CD4-positive, alpha-beta T cell treated with Interleukin-10 for 1 hour (primary cell): ENCODE measurements at places on chromosomes 7 and 10.
A peak's percentile ranks its signal among the peaks of the same experiment; 100 is the strongest.

DNA sequence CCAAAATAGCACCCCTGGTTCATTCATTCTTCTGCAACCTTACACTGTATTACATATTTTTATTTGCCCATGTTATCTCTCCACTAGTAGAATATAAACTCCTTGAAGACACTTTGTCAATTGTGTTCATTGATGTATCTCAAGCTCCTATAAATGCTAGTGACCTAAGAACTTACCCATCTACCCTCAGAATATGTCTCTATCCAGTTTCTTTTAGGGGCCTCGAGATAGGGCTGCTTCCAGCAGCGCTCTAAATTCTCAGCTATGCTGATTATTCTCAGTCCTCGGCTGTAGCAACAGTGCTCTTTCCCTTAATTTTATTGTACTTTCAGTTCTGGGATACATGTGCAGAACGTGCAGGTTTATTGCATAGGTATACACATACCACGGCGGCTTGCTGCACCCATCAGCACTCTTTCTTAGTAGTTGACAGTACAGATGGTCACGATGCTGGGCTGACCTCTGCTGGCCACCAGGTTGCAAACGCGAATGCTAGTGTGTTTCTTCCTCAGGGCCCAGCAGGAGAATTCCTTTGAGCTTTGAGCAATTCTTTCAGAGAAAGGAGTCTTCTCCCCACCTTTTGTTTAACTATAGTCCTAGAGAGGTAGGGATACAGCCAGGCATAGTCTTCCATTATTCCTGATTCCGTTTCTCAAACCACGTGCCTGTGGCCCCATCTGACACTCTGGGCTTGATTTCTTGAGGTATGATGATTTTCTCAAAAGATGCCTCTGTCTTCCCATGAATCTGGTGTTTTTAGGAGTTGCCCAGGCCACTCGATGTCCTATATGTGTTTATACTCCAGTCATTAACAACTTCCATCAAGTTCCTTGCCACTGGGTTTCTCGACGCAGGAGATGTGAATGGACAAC is 49.1 kb upstream of the CDC14C start:
- DNase-seq = no peak

DNA sequence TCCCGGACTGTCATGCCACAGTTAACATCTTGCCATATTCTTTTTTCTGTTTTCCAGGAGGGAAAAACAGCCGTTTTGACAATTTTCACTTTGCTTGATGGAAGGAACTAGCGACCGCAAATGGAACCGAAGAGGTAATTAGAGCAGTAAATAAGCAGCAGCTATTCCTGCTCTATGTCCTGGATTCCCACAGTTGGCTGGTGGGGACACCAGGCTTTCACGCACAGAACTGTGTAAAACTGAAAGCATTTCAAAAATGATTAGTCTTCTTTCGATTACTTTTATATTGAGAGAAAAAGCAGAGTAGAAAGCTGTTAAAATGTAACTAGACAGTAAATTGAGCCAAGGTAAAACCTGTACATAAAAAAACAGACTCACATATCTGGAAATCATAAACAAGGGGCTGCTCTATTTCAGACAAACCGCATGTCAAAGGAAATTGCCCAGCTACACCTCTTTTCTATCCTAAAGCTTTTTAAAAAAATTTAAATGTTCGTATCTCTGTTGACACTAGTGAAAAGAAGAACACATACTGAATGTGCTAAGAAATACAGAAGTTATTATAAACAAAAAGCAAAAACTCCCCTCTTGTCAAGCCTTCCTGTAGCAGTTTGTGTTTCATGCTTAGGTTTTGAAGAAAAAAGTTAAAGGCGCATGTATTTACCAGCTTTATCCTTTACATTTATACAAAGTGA is 93.4 kb downstream of the RNF216 start:
- no peak for DNase-seq

DNA sequence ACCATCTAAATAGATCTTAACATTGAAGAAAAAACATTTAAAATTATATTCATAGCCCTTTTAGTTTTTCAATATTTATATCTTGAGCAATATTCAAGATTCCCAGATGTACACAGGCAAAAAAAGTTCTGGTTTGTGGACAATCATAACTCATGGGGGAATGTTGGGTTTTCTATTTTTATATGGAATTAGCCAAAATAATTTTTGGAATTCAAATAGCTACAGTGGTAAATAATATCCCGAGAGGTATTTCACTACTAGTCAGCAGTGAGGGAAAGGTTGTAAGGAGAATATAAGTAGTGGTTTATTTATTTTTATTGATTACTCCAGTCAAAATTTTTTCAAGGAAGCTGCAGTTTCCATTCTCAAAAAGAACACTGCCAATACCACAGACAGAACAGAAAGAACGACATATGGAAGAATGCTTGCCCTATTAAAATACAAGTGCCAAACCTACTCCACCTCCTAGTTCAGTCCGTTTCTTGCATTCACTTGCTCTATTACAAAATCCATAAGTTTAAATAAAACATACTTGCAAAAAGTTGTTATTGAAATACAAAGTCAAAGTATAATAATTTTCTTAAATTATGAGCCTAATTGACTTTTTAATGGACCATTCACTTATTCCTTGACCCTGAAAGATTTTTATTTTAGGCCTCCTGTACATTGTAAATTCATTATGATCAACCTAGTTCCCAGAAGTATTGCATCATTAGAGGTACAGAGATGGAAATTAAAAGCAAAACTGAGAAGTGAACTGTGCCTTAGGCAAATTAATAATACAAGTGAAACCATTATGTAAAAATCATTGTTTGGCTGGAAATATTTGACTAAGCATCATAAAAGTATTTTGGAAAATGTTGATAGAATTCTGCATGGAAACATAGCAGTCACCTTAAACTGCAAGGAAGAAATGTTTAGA is 533.2 kb downstream of the PARD3 start:
- DNase-seq = no peak

- no peak for DNase-seq
Observed at GRCh38 chr7:131066635-131067034, 261.0 kb upstream of the MKLN1 start.

- DNase-seq = no peak
Observed at GRCh38 chr7:108327353-108327752, 128.9 kb downstream of the NRCAM start.

GRCh38 chr7:116284390-116284789 is 74.1 kb downstream of the TES start:
- DNase-seq = no peak

DNA sequence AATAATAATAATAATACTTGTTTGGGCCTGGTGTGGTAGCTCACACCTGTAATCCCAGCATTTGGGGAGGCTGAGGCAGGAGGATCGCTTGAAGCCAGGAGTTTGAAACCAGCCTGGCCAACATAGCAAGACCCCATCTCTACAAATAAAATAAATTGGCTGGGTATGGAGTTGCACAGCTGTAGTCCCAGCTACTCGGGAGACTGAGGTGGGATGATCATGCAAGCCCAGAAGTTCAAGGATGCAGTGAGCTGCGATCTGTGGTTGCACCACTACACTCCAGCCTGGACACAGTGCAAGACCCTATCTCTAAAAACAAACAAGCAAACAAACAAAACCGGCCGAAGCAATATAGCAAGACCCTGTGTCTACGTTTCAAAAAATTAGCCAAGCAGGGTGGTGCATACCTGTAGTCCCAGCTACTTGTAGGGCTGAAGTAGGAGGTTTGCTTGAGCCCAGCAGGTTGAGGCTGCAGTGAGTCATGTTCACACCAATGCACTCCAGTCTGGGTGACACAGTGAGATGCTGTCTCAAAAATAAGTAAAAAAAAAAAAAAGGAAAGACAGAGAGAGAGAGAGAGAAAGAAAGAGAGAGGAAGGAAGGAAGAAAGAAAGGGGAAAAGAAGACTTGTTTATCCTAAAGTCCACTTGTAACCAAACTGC is 85.6 kb upstream of the KDM7A start:
- no peak for DNase-seq

- no peak for DNase-seq
Observed at GRCh38 chr7:12139416-12139815, 71.7 kb upstream of the TMEM106B start.

DNA sequence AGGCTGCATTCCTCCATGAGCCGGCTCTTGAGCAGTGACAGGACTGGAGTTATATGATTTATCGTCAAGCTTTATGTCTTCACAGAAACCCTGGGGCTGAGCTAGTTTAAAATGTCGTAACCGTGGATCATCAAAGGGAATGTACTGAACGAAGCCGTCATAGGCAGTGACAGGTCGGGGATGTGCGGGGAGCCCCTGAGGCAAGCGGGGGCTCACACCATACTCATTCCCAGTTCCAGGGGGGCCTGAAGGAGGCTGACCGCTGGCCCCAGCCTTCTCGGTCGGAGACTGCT is 30.7 kb downstream of the JCAD start:
- no peak for DNase-seq

DNA sequence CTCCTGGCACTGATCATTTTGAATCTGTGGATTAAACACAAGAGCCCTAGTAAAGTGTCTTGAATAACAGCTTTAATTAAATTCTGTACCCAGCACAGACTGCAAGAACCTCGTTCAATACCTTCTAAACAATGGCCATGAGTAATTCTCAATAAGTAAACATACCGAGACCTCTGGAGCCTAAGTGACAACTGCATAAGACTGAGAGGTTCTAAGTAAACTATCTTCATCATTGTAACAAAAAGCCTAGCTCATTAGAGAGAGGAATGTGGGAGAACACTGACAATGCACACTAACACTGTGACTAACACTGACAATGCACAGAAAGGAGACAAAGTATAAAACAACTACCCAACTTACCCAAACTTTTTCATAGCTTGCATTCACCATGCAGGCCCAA is 117.4 kb downstream of the ELAPOR2 start:
- DNase-seq = no peak

GRCh38 chr7:138785587-138786437 is 12.0 kb upstream of the TMEM213 start:
- no peak for DNase-seq

- DNase-seq = no peak
Observed at GRCh38 chr10:126337251-126337810, 50.9 kb downstream of the ADAM12 start.

GRCh38 chr10:69787681-69788080 is 14.0 kb upstream of the COL13A1 start:
- no peak for DNase-seq

DNA sequence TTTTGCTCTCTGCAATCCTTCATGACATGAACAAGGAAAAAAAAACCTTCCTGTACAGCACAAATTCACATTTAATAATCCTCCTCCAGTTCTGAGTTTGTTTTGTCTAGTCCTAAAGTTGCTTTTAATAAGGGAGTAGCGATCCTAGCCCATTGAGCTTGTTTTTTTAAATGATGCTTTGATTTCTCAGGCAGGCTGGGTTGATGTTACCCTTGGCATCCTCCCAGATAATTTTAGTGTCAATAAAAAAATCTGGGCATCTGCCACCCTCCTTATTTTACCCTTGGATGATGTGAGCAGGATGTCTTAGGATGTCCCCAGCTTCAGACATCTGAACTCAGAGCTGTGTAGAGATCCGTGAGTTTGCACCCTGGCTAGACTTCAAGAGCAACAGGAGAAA is 33.9 kb upstream of the PROSER2 start:
- DNase-seq = no peak

- no peak for DNase-seq
Observed at GRCh38 chr7:25075459-25075858, 49.6 kb downstream of the CYCS start.

- no peak for DNase-seq
Observed at GRCh38 chr10:119346095-119346832, 138.9 kb downstream of the GRK5 start.

- no peak for DNase-seq
Observed at GRCh38 chr7:33926535-33926934, 21.2 kb downstream of the BMPER start.

GRCh38 chr10:6022660-6023059 is 39.5 kb downstream of the IL2RA start:
- no peak for DNase-seq

GRCh38 chr10:111865550-111865949 is 318.0 kb downstream of the GPAM start:
- no peak for DNase-seq

- DNase-seq = peak; percentile 21
Observed at GRCh38 chr10:133391761-133392518, 2.0 kb upstream of the MTG1 start.

- no peak for DNase-seq
Observed at GRCh38 chr10:1504286-1504685, 233.0 kb downstream of the ADARB2 start.

DNA sequence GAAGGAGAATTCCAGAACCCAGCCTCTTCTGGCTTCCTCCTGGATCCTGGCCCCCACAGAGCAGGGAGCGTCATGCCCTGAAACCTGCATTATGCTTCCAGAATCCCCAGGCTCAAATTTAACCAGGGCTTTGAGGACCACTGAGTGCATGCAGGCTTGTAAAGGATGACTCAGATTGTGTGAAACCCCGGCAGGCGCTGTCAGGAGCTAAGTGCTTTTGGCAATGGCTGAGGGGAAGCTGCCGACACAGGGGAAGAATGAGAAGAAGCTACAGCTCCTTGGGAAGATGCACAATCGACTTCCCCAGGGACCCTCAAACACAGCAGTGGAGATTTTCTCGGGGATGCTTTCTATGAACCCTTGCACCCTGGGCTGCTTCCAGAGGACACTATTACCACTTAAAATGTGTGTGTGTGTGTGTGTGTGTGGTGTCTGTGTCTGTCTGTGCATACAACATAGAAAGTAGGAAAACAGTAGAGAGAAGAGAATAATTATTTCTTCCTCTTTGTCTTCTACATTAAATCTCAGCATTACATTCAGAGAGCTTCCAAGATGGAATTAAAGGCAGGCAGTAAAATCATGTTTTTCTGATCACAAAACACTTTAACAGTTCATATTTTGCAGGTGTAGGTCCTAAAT is 183.5 kb upstream of the INHBA start:
- DNase-seq = no peak

GRCh38 chr10:121082984-121083383 is 231.8 kb downstream of the WDR11 start:
- no peak for DNase-seq

DNA sequence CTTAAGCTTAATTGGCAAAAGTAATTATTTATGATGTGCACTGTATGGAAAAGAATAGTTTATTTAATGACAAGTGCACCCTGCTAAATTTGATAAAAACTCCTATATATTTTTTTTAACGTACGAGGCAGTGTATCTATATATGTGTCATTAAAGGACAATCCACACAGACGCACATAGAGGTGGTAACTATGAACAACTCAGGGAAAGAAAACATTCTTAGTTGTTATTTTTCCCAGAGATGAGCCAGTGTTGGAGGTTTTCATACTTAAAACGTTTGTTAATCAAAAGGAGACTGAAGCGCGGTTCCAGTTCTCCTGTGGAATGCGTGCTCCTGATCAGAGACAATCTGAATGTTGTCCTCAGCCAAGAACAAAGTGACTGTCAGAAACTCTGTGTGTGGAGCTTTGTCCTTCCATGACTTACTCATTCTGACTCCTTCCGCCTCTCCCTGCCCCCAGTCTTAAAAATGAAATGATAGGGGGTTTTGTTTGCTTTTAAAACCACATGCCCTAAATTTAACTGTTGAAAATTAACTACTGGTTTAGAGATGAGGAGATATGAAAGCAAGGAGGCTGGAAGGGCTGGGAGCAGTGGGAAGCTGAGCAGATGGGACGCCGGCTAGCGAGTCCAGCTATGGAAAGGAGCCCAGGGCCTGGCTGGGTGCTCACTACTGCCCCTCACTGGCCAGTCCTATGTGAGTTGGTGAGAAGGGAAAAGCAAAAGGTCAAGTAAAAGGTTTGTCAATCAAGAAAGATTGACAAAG is 99.6 kb downstream of the SVIL start:
- no peak for DNase-seq
